HS-5 (cell line): ENCODE measurements at places on chromosomes 1 and 21.

DNA sequence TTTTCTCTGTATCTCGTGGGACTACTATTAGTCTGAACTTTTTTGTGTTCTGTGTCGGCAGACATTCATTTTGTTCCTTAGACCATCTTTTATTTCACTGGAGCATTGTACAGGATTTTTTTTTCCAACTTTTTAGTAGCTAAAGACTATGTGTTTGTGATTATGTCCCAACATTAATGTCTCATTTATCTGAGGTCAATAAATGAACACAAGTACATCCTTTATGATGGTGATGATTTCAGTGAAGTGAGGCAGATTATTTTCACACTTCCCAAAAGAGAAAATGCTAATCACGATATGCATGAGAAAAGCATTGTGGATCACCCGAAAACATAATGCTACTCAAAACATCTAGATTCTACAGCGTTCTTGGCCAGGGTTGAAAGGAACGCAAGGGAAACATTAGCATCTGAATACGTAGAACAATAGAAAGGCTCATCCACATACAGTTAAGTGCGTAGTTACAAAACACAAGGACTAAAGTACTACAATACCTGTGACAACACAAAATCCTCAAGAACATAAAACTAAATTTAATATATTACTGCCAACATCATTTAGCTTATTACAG is 981.7 kb upstream of the NCAM2 start:
- DNase-seq, result no peak

DNA sequence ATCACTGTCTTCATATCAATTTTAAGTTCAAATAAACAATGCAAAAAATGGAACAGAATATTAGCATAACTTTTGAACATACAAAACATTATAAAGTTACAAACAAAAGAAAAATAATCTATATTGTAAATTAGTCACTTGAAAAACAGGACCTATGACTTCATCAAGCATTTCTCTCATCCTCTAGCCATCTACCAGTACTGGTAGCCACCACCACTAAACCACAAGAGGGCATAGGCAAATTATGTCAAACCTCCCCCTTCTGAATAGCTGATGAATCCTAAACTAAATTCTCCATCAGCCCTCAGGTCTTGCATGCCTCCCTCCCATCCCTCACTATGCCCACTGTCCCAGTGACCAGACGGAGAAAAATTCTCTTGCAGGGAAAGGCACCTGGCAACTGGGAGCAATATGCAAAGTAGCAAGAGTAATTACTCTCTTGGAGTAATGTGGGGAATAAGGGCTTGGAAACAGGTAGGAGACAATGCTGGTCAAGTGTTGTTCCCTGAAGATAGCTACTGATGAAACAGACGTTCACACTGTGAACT is 37.1 kb downstream of the SSX2IP start:
- no peak for DNase-seq

GRCh38 chr1:153536012-153536670 is 350 bp upstream of the S100A6 start:
- DNase-seq, result peak; percentile 83

DNA sequence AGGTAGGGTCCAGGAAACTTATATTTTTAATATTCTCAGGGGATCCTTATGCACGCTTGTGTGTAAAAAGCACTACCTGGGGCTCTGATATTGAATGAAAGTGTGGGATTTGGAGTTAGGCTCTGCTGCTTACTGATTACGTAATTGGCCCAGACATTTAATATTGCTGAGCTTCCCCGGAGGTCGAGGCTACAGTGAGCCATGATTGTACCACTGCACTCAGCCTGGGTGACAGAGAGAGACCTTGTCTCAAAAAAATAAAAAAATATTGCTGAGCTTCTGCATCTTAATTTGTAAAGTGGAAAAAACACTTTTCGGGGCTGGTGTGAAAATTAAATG is 62.2 kb upstream of the KIF26B start:
- no peak for DNase-seq

- no peak for DNase-seq
These were observed 143.0 kb upstream of the GRIK3 start for GRCh38 chr1:37177230-37177864.

GRCh38 chr1:14424325-14425002 is 174.0 kb upstream of the KAZN start:
- DNase-seq, result no peak

GRCh38 chr1:203175827-203176241 is 208 bp upstream of the MYBPH start:
- no peak for DNase-seq

GRCh38 chr1:15236746-15237145 is 10.3 kb upstream of the FHAD1 start:
- DNase-seq, result no peak

DNA sequence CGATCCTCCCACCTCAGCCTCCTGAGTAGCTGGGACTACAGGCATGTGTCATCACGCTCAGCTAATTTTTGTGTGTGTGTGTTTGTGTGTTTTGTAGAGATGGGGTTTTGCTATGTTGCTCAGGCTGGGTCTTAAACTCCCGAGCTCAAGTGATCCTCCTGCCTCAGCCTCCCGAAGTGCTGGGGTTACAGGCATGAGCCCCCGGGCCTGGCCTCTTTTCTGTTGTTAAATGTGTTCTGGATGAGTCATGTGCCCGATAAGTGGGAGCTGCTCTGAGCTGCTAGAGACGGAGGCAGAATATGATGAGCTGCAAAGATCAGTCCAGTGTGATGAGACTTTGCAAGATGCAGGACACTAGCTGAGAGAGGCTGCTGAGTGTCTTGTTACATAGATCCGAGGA is 75.5 kb downstream of the VPS13D start:
- DNase-seq, result no peak

- no peak for DNase-seq
These were observed 5.5 kb downstream of the THEM5 start for GRCh38 chr1:151847867-151848596.
